Pulmonary artery endothelial cell (primary cell): ENCODE measurements at places on chromosomes 3 and 15. TPM values are rescaled to one million over a fixed set of nuclear protein-coding genes. Genes with fewer than 3 reads are reported as not detected.

The GOLGA8S gene
- total RNA-seq: under 0.01 and 0.04 TPM in 2 replicates

The SV2B gene
- total RNA-seq: not detected in 2 replicates

The COLQ gene
- 0.07 and 0.25 TPM in 2 replicates for total RNA-seq

The CLDN18 gene
- not detected in 2 replicates for total RNA-seq

The KBTBD13 gene
- total RNA-seq: not detected in 2 replicates

The CGNL1 gene
- 43.8 and 50.1 TPM in 2 replicates for total RNA-seq

DNA sequence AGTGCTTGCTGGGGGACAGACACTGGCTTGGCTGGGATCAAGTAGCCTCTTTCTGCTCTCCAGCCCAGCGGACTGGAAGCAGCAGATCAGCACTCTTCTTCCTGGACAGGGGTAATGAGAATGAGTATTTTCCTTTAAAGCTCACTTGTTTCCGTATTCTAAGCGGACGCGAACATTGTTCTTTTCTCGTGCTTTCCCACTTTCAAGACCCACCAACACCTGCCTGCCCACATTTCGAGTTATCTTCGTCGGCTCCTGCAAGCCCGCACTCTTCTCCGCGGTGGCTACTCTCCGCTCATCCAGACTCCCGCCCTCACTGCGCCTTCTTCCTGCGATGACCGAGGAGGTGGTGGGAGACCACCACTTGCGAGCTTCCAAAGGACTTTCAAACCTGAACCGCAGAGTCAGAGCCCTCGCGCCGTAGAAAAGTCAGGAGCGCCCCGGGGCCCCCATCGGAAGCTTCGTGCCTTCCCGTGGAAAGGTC is 1.6 kb upstream of the PPM1L start:
- DNase-seq: no peak

DNA sequence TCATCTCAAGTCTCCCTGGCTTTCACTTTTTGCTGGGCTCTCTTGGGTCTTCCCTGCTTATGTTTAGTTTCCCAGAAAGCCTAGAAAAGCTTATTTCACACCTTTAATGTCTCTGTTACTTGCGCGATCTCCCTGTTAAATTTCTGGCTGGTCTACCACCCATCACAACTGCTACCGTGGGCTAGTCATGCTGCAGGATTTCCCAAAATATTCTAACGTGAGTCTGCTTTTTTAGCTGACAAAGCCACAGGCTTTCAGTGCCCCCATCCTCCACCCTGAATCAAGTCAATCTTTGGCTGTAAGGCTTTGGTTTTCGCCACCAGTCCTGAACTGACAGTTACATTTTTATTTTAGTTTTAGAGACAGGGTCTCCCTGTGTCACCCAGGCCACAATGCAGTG is 74.1 kb downstream of the SUMF1 start:
- no peak for DNase-seq

- DNase-seq: no peak
These were observed 36.0 kb downstream of the RFTN1 start for GRCh38 chr3:16477521-16477920.

- DNase-seq: no peak
These were observed 64.5 kb downstream of the ADAMTS17 start for GRCh38 chr15:100277087-100277855.

DNA sequence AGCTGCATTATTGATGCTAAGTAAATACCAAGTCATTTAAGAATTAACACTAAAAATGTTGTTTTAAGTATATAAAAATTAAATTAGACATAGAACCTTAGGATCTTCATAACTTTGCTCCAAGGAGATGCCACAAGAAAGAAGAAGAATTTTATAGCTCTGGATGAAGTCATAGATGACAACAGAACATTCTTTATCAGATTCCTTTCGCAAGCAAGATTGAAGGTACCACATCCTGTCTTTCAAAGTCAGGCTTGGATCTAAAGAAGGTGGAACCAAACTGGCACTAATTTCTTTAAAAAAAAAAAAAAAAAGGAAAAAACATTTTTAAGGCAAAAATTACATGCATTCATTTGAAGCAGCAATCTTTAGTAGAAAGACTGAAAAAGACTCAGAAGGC is 62.5 kb downstream of the POLQ start:
- DNase-seq: no peak

DNA sequence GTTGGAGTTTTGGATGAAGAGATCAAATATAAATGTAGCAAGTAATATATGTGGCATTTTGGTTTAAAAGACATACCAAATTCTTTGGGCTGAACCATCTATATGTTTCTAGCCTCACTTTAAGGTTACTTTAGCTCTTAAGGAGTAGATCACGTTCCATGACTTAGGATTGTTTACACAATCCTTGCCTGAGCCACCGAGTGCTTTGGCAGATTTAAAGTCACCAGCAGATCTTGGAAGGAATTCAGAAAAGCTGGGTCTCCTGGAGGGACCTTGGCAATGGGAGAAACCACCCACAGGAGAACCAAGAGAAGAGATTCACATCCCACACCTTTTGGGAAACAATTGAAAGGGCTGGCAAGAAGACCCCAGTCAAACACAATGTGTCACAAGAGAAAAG is 54.5 kb downstream of the TM4SF18 start:
- DNase-seq: no peak

GRCh38 chr3:72353236-72354128 is 494.8 kb downstream of the SHQ1 start:
- DNase-seq: no peak

GRCh38 chr15:62492900-62493299 is 327.8 kb upstream of the C2CD4B start:
- no peak for DNase-seq

GRCh38 chr3:139764069-139764905 is 86.5 kb upstream of the NMNAT3 start:
- DNase-seq: no peak

- no peak for DNase-seq
These were observed 6.7 kb downstream of the FAM162A start for GRCh38 chr3:122390665-122391064.

GRCh38 chr15:71629781-71630474 is 180.4 kb upstream of the NR2E3 start:
- DNase-seq: no peak

- DNase-seq: no peak
These were observed 4.4 kb downstream of the ARHGAP31 start for GRCh38 chr3:119298565-119298941.
